ENCODE measurements at places on chromosomes 12 and 14.

- DNase-seq, result no peak
These were observed 236.6 kb upstream of the CCDC196 start for GRCh38 chr14:66249544-66249943.

- no peak for DNase-seq
These were observed 26.7 kb downstream of the MED21 start for GRCh38 chr12:27048822-27049752.

GRCh38 chr12:89663577-89664357 lies 44.9 kb downstream of the ATP2B1 start:
- no peak for DNase-seq

- DNase-seq, result no peak
These were observed 23.9 kb downstream of the PLEKHG3 start for GRCh38 chr14:64728106-64728505.

- DNase-seq, result no peak
These were observed 65.7 kb upstream of the SOX5 start for GRCh38 chr12:24014915-24015832.

GRCh38 chr14:42715316-42715715 lies 1108.6 kb downstream of the LRFN5 start:
- no peak for DNase-seq

DNA sequence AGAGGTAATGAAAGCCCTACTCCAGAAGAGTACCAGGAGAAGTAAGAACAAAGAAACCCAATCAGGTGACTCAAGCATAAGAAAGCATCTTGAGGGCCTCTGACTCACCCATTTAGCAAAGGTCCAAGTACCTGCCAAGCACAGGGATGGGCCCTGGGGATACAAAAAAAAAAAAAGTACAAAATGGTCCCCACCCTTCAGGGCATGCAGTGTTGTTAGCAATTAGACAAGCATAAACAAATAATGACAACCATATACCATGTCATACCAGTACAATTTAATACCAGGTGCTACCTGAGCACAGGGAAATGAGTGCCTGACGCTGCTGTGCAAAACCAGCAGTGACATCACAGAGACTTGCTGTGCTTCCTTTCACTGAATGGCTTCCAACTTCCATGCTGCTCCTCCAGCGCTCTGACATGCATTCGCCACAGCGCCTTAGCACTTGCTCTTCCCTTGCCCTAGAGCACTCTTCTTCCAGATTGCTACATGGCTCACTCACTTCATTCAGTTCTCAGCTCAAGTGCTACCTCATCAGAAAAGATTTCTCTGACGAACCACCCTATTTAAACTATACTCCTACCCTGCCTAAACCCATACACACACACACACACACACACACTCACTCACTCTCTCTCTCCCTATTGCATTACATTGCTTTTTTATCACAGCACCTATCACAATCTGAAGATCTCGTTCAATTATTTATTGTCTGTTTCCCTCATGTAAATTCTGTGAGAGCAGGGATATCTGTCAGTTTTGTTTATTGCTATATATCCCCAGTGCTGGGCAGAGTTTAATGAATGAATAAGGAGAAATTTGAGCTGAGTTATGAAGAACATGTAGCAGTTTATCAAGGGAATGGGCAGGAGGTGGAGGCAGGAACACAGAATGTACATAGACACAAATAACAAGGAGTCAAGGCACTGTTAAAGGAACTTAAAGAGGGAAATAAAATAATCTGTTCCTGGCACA lies 12.9 kb upstream of the EPS8 start:
- DNase-seq, result no peak

- peak; percentile 72 for DNase-seq
These were observed 26.6 kb upstream of the KLRB1 start for GRCh38 chr12:9634177-9634803.

DNA sequence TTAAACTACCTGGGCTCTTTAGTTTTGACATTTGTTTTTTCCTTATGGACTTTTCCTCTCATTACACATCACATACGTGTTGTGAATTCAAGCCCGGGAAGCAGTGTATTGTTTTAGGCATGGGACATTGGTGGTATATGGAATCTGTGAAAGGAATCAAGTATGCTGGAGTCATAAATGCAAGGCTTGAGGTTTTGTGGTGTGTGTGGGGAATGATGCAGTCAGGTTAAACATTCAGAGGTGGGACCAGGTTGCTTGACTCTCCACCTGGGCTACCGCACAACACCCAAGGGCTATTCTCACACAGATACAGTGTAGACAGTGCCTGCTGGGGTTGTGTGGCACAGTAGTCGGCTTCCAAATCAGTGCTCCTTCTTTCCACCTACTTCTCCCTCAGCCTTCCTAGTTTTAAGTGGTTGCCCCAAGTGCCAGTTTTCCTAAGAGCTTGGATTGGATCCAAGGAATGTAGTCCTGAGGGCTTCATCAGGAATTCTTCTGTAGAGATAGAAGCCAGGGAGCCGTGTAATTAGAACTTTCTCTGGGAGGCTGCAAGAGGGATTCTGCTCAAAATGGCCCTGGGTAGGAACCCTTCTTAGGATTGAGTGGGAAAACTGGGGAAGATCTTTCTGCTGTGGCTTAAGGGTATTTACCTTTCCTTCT lies 243.7 kb downstream of the C12orf75 start:
- no peak for DNase-seq

GRCh38 chr12:96048393-96048969 lies 13.1 kb upstream of the LTA4H start:
- no peak for DNase-seq

- no peak for DNase-seq
These were observed 50.0 kb upstream of the EVL start for GRCh38 chr14:100015251-100015655.

- no peak for DNase-seq
These were observed 19.3 kb downstream of the ZNF664 start for GRCh38 chr12:123992118-123992825.

DNA sequence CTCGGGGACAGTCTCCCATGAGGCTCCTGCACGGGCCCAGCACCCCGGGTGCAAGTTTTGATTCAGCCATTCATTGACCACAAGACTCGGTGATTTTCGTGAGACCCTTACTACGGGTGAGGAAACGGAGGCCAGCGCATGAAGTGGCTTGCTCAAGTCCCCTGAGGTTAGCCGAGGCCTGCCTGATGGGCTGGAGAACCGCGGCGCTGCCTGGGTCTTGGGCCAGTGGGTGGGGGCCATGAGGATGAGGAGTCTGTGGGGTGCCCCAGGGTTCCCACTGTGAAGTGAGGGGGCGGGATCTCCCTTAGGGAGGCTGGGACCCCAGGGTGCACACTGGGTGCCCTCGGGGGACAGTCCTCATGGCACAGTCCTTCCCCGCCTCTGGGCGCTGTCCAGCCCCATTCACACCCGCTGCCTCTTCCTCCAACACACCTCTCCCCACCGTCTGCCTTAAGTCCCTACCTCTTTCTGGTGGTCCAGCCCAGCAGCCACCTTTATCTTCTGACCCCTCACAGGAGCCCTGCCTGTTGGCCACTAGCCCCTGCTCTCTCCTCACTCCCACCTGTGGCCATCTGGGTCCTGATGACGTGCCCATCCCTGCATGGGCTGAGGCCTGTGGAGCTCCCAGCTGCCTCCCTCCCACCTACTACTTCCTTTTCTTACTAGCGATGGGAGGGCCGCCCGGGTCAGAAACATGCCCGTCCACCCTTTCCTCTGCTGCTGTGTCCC lies 16.3 kb downstream of the BEGAIN start:
- DNase-seq, result no peak

DNA sequence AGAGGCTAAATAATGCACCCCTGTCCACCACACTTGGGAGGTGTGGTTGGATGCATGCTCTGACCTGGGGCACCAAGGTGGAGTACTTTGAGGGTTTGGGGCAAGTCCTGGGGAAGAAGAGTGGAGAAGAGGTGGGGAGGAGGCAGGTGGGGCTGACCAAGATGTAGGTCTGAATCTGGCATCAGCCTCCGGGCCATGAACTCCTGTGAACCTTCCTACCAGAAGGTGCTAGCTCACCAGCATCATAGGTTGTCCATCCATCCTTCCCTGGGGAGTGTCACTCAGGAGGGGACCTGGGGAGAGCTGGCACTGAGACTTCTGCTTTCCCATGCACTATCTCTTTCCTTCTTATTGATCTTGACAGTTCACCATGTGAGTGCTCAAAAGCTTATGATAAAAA lies 13.6 kb upstream of the EMP1 start:
- no peak for DNase-seq

DNA sequence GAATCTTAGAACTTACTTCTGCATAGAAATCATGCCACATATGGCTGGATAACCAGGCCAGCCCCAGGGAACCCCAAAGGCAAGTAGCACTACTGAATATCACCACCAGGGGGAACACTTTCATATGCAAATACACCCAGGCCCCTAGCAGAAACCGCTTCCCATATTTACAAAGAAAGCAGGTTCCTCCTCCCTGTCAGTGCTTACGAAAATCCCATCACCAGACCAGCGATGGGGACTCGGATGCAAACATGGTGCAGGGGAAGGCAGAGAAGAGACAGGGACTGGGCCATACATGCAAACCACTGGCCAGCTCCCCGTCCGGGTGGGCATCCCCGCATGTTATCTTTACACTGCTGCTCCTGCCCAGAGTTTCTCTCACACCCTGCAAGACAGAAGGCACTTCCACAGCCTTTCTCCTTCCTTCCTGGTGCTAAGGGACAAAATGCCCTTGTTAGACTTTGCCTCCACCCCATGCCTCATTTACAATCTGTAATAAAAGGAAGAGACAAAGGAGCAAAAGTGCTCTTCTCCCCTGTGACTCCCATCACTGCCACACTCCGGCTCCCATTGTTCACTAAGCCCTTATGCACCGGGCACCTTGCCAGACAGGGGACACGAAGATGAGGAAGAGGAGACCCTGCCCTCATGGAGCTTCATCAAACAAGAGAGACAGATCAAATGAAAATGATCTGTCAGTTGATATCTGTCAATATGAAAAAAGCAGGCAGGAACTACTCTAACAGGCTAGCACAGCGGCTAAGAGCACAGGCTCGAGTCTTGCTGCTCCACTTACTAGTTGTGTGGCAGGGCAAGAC lies 62.3 kb downstream of the PTPN21 start:
- peak; percentile 31 for DNase-seq

DNA sequence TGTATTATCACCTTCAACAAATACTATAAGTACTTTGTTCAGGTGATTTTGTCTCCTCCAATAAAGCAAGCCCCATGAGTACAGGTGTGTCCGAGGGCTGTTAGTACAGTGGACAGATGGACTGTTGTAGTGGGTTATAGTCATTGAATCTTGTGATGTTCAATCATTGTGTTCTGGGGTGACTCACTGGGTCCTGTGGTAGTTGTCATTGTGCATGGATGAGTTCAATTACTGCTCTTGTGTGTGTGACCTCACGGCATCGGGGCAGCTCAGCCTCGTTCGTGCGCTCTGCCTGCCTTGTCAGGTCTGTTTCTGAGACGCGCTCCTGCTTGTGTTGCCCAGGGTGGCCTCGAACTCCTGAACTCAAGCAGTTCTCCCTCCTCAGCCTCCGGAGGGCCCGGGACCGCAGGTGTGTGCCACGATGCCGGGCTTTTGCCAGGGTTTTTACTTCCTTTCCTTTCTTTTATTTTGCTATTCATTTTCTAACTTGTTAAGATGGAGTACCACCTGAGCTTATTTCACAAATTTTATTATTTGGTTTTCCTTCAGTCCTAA lies 72.2 kb downstream of the DDX51 start:
- DNase-seq, result no peak

DNA sequence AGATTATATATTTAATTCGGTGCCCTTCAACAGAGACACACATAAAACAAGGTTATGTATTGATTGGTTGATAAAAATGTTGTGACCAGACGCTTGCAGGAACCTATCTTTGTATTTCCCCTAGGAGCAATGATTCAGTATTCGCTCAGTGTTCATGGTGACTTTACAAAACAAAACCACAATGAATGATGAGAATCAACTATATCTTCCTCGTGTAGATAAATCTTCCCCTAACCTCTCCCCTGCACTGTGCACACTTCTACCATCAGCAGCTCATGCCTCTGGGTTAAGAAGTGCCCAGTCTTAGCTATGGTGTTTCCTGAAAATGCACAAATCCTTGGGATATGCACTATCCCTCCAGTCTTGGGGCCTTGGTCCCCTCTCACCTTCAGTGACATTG lies 16.3 kb downstream of the RIN3 start:
- DNase-seq, result no peak

DNA sequence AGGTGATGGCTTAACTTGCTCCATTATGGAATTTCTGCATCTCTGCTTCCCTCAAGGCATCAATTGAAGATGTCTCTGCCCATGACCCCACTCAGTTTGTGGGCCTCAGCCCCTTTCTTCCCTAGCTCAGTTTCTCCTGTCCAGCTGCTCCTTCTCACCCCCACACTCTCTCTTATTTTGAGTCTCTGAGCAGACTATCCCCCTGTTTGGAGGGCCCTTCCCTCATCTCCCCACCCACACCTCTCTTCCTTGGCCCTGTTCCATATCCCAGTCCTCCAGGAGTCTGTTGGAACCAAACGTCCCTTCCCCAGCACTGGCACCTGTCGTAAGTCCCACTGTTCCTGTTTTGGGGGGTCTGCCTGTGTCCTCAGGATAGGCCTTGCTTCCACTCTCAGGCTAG lies 8.3 kb upstream of the KRT1 start:
- DNase-seq, result no peak

GRCh38 chr12:131471271-131471905 lies 239.5 kb upstream of the SFSWAP start:
- DNase-seq, result no peak

GRCh38 chr14:102085948-102086708 lies 716 bp downstream of the HSP90AA1 start:
- peak; percentile 55 for DNase-seq

- DNase-seq, result peak; percentile 45
These were observed 43.8 kb upstream of the NR2C1 start for GRCh38 chr12:95117178-95117599.

DNA sequence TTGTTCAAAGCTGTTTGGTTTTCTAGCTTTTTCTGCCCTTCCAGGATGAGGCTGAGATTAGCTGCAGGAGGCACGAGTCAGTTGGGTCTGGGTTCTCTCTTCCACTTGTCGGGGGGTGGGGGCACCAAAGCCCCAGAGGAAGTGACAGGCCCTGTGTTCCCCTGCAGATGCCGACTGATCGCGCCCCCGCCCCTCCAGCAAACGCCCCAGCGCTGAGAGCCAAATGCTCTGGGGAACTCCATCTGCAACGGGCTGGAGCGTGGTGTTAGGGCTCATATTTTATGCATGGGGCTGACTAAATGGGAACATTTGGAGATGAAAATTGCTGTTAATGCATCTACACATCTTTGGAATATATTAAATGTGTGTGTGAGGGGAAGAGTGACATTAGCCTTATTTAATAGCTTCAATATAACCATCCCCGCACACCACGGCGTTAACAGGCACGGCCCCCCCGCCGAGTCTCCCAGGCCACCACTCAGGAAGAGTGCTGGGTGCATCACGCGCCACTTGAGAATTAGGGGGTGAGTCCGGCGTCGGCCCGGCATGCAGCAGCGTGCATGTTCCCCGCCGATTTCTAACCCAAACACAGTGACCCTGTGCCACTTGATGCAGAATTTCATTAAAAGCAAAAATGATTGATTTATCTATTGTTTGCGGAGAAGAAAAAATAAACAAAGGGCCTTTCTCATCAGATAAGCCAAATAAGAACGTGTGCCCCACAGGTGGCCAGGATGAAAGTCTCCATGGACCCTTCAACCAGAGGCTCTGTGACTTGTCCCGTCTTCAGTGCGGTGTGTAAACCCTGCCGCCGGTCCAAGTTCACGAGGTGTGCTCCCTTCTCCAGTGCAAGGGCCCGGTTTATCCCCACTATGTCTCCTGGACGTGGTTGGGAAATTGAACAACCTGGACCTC lies 165.0 kb upstream of the RTL1 start:
- DNase-seq, result no peak

GRCh38 chr12:90037740-90038139 lies 329.1 kb upstream of the ATP2B1 start:
- DNase-seq, result no peak

GRCh38 chr14:60212503-60213371 lies 36.3 kb upstream of the PPM1A start:
- no peak for DNase-seq

GRCh38 chr14:104202259-104203070 lies 64.1 kb downstream of the KIF26A start:
- no peak for DNase-seq

Measured in stimulated activated CD4-positive, alpha-beta T cell treated with anti-CD3 and anti-CD28 coated beads, Interleukin-12 subunit alpha, Interleukin-12 subunit beta, amount 100 ng/mL, for 4 hours (primary cell).